HAP-1 (cell line): ENCODE measurements at places on chromosomes 2 and 18.

- no peak for DNase-seq
Observed at GRCh38 chr2:204608237-204608939, 63.1 kb downstream of the PARD3B start.

DNA sequence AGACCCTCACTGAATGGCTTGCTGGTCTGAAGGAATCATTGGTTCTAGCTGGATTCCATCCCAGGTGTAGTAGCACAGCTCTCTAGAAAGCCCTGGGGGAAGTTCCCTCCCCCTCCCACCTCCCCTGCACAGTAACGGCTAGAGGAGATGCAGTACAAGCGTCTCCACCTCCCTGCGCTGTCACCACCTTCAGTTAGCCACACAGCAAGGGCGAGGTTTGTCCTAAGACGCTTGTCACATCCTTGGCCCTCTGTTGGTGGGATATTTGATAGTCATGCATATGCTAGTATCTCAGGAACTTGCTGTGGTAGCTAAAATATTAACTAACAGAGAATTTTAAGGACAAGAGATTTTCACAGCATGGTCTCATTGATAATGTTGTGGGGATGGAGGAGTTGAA, 19.4 kb downstream of the TRAPPC12 start:
- DNase-seq: no peak

- DNase-seq: no peak
Observed at GRCh38 chr18:6882401-6882800, 152.9 kb downstream of the ARHGAP28 start.

- no peak for DNase-seq
Observed at GRCh38 chr18:67525328-67526099, 9.0 kb upstream of the DSEL start.

DNA sequence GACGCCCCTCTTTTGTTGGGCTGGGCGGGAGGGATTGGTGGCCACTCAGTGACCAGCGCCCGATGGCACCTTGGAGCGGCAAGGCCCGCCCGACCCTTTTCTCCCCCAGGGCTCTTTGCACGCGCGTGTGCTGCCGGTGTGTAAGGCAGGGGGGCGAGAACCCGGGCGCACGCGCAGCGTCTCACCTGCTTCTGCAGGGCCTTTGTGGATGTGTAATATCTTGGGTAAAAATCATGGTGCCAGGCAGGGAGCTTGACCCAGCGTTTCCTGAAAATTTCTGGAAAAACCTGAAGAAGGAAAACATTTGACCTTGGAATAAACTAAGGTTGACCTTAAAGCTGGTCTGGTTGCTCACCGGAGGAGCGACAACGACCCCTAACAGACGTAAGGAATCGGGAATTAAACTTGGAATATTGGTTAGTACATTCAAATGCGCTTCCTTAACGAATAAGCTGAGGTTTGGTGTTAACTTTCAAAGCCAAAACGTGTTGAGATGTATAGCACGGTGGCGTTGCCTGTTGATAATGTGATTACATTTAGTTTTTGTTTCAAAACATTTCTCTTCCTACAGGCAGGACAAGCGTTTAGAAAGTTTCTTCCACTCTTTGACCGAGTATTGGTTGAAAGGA, 438 bp downstream of the HSPE1 start:
- no peak for DNase-seq

DNA sequence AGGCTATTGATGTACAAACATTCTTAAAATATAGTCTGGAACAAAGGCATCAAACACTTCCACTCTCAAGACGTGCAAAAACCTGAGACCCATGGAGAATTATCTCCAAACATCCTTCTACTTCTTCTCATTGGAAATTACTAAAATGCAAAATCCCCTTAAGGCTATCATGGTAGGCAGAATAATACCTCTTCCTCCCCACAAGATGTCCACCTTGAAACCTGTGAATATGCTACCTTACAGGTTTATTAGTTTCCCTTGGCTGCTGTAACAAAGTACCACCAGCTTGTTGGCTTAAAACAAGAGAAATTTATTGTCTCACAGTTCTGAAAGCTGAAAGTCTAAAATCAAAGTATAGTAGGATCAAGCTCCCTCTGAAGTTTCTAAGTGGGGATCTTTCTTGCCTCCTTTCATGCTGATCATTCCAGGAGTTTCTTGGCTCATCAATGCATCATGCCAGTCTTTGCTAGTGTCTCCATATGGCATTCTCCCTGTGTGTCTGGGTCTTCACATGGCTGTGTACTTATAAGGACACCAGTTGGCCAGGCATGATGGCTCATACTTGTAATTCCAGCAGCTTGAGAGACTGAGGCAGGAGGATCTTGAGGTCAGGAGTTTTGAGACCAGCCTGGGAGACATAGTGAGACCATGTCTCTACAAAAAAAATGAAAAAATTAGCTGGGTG, 163.7 kb upstream of the NCK2 start:
- DNase-seq: no peak

DNA sequence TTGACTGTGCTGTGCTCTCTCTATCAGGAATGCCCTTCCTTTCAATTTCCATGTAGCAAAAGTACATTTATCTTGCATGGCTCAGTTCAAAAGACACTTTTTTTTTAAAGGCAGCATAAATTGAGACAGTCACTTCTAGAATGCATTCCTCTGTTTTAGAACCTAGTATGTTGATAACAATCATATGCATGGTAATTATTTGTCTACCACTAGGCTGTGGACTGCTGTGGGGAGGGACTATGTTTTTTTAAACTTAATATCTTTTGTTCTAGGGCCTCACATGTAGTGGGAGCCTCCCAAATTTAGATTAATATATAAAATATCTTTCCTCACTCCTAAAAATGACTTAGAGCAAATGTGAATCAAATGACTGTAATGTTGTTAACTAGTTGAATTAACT, 269.9 kb downstream of the MEIS1 start:
- no peak for DNase-seq

DNA sequence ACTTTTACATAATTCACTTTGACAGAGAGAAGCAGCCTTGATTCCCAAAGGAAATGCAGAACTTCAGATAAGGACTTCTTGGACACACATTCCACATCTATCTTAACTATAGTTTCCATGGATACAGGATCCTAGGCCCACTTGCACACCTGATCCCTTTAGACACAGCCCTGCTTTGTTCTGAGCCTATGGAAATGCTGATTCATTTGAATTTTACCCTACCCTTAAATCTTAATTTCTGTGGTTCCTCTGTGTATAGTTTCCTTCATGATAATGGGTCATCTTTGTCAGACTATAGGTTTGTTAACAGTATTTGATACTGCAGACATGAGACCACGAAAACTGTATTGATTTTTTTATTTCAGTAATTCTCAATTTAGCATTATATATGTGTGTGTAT, 77.4 kb downstream of the ACTR3 start:
- DNase-seq: no peak

DNA sequence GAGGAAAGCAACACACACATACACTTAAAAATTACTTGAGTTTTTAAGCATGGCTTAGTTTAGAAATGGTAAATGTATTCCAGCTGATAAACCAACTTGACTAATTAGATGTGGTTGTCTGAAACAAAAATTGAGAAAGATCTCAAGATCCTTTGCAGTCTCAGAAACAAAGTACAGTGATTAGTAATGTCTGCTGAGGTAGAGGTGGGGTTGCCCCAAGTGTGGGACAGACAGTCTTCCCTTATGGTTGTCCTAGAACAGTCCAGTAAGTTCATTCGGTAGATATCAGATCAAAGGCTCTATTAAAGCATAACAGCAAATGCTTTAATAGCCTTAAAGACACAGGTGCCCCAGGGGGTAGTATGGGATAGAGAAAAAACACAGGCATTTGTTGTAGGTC, 94.5 kb downstream of the BARD1 start:
- DNase-seq: no peak

GRCh38 chr2:54459037-54459441, 2.9 kb downstream of the SPTBN1 start:
- DNase-seq: no peak

DNA sequence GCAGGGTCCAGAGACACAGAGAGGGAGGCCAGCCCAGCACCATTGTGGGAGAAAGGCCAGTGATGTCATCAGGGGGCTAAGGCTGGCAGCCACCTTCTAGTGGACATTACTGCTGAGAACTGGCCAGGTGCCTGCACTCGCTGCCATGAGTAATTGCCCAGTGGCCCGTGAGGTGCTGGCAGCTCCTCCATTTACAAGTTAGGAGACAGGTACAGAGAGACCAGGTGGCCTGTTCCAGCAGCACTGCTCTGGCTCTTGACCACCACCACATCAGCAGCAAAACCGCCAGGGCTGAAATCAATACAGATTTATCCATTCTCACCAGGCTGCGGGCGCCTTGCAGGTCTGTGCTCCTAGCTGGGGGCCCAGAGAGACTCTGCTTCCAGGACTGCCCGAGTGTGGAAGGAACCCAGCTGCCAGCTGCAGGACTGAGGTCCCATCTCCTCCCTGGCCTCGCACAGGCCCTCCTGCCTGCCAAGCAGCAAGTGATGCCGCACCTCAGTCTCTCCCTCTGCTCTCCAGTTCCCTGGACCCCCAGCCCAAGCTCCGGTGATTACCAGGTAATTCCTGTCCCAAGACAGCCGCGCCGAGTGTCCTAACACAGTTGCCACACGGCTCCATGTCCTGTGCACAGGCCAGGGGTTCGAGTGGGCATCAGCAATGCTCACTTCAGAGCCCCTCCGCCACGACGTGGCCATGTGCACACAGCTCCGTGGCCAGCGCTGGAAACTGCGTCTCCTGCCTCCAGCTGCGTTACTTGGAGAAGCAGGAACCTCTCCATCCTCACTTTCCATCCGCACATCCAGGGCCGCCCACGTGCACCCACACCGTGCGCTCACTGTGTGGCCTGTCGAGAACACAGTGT, 101.0 kb upstream of the CTDP1 start:
- no peak for DNase-seq
